Stimulated activated naive CD4-positive, alpha-beta T cell (primary cell): ENCODE measurements at places on chromosomes 12 and 14.

DNA sequence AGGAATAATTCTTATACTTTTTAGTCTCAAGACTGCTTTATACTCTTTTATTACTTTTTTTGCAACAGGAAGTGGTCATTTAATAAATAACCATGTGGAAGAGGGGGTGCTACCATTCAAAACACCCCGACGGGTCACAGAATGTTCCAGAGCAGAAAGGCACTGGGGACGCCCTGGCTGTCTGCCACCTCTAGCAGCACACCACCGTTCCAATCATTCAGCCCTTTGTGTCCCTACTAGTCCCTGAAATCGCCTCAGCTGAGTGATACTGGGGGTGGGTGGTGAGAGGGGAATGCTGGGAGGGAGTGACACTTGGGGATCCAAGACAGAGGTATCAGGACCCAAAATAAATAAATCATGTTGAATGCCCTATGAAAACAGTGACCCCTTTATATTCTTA, 52.4 kb downstream of the MON2 start:
- no peak for DNase-seq

- peak; percentile 85 for DNase-seq
Measured at GRCh38 chr12:7935590-7936581, at the start of gene SLC2A3. Gene SLC2A3 (minus strand): TSS chr12:7936187. CDS start chr12:7936034, 153 bp downstream.

DNA sequence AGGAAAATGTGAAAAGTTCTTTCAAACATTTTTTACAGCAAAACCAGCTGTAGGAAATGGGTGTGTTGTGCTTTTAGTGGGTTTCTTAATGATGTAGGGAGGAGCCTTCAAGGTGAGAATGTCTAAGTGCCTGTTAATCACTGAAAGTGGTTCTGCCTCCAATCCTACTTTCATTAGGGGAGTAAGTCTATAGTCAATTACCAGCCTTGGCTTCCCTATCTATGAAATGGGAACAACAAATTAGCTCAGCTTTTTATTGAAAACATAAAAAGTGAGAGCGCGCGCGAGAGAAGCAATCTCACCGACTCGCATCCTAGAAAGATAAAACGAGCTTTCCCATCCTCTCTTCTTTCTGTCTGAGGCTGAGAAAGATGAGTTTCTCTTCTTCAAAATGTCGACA, 140.0 kb upstream of the LHX5 start:
- no peak for DNase-seq

GRCh38 chr14:87628129-87628528, 364.9 kb downstream of the GALC start:
- no peak for DNase-seq

- DNase-seq: no peak
Measured at GRCh38 chr12:91975891-91976290, 169.8 kb downstream of the BTG1 start.

DNA sequence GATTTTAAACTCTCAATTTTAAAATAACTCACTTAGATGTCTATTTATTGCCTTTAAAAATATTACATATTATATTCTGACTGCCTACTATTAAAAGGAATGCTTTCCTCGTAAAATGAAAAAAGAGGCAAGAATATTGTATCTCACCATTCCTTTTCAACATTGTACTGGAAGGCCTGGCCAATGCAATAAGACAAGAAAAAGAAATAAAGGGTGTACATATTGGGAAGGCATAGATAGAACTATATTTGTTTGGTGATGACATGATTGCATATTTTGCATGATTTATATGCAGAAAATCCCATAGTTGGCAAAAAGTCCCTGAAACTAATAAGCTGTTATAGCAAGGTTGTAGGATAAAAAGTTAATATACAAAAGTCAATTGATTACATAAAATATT, 474.6 kb upstream of the ATP2B1 start:
- DNase-seq: no peak
